ENCODE measurements at places on chromosomes 16 and 17.
A peak's percentile ranks its signal among the peaks of the same experiment; 100 is the strongest.

DNA sequence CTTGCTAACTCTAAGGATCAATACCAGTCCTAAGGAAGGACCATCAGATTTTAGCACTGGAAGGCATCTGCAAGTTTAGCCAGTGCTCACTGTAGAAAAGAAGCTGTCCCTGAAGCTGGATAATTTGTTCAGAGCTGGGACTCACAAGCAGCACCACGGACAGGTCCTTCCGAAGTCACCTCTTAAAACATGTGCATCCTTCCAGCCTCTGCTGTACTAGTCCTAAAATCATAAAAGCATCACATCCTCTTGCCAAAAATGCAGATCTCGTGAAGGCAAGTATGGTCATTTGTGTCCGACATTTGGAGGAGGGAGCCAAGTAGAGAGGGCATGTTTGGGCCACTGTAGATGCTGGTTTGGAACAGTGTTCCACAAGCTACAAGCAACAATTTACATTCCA, 506.9 kb downstream of the RBFOX1 start:
- DNase-seq: no peak

DNA sequence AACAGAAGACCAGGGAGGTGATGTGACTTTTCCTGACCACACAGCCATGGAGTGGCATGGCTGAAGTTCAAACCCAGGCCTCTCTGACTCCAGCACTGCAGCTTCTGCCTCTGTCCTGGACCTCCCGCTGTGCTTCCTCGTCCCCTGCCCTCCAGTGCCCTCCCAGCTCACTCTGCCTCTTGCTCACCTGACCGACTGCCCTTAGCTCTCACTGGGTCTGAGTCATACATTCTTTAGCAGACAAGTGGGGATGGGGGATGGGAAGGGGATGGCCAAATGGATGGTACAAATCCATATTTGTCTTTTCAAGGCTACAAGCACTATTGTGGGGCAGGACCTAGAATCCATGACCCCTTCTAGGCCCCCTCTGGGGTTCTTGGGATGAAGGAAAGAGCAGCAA, 33.0 kb downstream of the PITPNM3 start:
- DNase-seq: no peak

GRCh38 chr16:4026854-4027253, 89.4 kb downstream of the ADCY9 start:
- DNase-seq: no peak

- DNase-seq: no peak
These were observed 4.1 kb downstream of the HS3ST3B1 start for GRCh38 chr17:14304773-14305517.

- no peak for DNase-seq
These were observed 11.9 kb downstream of the MT4 start for GRCh38 chr16:56576585-56577299.

DNA sequence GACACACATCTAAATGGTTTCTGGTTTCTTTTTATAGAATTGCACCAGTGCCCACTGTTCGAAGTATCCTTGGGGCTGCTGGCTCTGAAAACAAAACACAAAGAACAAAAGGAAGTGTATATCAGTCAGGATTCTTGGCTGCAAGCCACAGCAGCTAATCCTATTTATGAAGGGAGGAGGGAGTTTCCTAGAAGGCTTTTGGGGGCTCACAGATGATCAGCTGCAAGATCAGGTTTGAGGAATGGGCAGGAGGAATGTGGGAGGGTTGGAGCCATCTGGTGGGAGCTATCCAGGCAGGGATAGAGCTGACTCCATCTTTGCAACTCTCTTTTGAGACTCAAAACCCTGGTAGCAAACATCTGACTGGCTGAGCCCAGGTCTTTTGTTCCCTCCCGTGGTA, 118.3 kb upstream of the EEF2KMT start:
- DNase-seq: no peak

GRCh38 chr17:64459284-64459747, 10.4 kb downstream of the MILR1 start:
- DNase-seq: no peak

DNA sequence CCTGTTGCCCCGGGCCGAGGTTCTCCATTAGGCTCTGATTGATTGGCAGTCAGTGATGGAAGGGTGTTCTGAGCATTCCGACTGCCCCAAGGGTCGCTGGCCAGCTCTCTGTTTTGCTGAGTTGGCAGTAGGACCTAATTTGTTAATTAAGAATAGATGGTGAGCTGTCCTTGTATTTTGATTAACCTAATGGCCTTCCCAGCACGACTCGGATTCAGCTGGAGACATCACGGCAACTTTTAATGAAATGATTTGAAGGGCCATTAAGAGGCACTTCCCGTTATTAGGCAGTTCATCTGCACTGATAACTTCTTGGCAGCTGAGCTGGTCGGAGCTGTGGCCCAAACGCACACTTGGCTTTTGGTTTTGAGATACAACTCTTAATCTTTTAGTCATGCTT, 74.2 kb downstream of the HAPSTR1 start:
- no peak for DNase-seq

DNA sequence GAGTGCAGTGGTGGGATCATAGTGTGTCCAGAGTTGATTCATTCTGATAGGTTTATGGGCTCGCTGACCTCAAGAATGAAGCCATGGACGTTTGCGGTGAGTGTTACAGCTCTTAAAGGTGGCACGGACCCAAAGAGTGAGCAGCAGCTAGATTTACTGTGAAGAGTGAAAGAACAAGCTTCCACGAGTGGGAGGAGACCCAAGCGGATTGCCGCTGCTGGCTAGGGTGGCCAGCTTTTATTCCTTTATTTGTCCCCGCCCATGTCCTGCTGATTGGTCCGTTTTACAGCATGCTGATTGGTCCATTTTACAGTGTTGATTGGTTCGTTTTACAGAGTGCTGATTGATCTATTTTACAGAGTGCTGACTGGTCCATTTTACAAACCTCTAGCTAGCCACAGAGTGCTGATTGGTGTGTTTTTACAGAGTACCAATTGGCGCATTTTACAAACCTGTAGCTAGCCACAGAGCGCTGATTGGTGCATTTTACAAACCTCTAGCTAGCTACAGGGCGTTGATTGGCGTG, 17.5 kb downstream of the CACNG4 start:
- no peak for DNase-seq

DNA sequence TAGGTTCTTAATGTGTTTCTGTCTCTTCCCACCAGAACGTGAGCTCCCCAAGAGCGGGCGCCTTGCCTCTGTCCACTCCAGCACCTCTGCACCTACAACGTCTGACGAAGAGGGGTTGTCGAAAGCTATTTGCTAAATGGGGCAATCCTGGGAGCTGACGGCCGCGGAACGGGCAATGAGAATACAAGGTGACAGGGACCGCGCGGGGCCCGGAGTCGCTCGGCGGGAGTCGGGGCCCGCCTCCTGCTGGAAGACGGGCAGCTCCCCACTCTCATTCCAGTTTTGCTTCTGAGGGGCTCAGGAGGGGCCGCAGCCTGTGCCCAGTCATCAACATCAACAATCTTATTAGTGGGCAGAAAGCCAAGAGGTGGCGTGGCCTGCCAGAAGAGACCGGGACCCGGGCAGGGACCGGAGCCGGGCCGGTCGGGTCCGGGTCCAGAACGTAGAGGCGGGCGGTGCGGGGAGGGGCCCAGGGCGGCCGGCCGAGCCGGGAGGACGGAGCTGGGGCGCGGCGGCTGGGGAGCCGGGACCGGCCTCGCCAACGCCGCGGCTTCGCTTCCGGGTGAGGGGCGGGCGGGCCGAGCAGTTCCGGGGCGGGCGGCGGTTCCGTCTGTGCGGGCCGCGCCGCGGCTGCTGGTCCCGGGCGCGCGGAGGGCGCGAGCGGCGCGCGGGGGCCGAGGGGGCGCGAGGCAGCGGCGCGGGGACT, at the start of gene MOSMO:
Gene MOSMO, plus strand, starts transcription at position 603 of the 706 bp plus-strand sequence. CDS start 191 bp downstream, outside the sequence.
- no peak for DNase-seq

GRCh38 chr16:86665319-86665675, 86.9 kb downstream of the FOXL1 start:
- DNase-seq: peak; percentile 69

- DNase-seq: no peak
These were observed 476.4 kb downstream of the HS3ST3B1 start for GRCh38 chr17:14777291-14777690.

- DNase-seq: no peak
These were observed 28.6 kb downstream of the DCAKD start for GRCh38 chr17:45022655-45023339.

GRCh38 chr16:56352351-56353053, 72.8 kb downstream of the AMFR start:
- DNase-seq: no peak

DNA sequence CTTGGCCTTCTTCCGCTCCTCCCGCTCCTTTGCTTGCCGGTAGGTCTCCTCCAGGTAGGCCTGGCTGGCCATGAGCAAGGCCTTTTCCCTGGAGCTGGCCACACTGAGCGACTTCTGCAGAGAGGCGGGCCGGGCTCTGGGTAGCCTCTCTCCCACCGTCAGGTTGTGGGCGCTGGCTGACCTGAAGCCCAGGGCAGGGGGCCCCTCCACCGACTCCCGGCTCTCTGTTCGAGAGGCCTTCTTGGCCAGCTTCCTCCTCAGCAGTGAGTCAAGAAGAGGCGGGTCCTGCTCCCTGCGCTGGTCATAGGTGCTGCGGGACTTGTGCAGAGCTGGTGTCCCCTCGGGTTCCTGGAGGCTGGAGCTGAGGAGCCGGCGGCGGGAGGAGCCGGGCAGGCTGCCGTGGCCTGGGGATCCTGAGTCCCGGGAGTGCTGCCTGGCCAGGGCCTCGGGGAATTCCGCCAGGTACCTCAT, 12.8 kb downstream of the GPR179 start:
- DNase-seq: no peak

GRCh38 chr17:41478237-41478636, 2.7 kb downstream of the KRT35 start:
- no peak for DNase-seq

DNA sequence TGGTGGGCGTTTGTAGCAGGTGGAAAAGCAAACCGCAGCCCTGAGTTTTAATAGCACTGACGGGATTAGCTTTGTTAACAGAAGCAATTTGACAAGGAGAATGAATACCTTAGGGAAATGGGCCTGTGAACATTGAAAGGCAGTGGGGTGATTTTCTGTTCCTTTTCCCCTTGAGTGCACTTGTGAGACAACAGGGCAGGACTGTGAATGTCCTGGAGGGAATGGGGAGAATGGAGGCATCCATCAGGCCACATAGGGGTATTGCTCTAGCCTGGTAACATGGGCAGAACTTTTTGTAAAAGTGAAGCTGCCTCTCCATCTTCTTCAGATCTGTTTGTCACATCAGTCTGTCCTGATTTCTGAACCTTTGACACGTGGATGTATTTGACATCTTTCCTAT, 26.2 kb downstream of the USP43 start:
- no peak for DNase-seq

- DNase-seq: no peak
These were observed 5.1 kb upstream of the PYY start for GRCh38 chr17:43958748-43959352.

GRCh38 chr17:2289878-2290478, 13.6 kb downstream of the SMG6 start:
- DNase-seq: no peak

GRCh38 chr16:89159066-89159849, 12.3 kb upstream of the CDH15 start:
- DNase-seq: no peak

DNA sequence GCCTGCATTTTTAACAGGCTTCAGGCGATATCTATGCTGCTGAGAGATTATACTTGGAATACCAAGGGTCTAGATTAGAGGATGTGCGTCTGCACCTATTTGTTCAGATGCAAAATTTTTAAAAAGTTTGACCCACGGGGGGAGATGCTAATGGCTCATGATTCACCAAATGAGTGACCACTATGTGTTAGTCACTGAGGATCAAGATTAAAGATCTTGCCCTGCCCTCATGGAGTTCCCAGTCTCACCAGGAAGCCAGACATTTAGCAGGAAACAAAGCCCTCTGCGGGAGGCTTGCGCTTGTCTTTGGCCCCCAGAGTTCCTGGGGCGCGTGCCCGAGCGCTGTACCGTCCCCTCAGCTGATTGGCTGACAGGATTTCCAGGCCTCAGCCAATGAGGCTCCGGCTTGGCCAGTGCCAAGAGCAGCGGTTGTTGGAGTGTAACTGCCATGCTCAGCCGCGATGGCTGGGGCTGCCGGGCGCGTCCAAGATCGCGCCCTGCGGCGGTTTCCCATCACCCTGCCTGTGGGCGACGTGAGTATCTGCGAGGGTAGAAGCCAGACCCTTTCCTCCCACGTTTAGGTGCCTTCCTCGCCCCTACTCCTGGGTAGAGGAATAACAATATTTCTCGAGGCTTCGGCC, 4.5 kb upstream of the DDX19B start:
- DNase-seq: no peak

- DNase-seq: no peak
These were observed 220.8 kb upstream of the MON1B start for GRCh38 chr16:76970087-76970744.

GRCh38 chr17:41520821-41521521, 2.3 kb upstream of the KRT15 start:
- no peak for DNase-seq

GRCh38 chr17:1628856-1629503, 346 bp upstream of the SLC43A2 start:
- peak; percentile 67 for DNase-seq

GRCh38 chr16:10242916-10243315, 60.7 kb upstream of the GRIN2A start:
- no peak for DNase-seq

- no peak for DNase-seq
These were observed 41.6 kb downstream of the SPAG9 start for GRCh38 chr17:51079049-51079448.

DNA sequence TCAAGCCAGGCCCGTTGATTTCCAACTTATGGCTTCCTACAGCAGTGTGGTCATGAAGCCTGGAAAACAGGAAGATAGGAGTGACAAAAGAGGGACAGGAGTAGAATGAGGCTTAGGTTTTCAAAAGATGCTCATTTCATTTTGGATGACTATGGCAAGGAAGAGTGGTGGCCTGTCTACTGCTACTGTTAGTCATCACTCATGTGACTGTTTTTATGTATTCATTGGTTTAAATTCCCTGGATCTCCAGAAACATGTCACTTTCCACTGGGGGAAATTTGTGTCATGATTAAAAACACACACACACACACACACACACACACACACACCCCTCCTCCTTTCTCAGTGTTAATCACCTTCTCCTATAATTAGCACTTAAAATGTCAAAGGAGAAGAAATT, 1.1 kb upstream of the CYLD start:
- no peak for DNase-seq

DNA sequence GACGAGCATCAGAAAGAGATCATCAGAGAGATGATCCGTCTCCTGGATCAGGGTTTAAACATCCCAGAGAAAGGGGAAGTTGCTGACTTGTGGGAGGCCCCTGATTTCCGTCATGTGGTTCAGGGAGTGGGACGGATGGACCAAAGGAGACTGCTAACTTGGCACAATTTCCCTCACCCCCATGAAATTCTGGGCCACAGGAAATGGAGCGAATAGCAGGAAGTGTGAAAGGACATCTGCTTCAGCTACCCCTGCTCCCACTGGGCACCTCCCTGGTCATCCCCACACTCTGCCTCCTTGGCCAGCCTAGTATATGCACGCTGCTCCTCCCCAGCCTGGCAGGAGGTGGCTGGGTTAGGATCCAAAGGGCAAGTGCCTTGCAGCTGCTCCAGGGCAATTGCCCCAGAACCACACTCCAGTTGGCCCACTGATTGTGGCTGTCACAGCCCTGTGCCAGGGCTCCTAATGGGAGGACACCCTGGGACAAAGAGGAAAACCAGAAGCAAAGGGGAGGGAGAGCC, 1.3 kb downstream of the ARRB2 start:
- DNase-seq: no peak

- DNase-seq: no peak
These were observed 540.3 kb downstream of the WWOX start for GRCh38 chr16:78639775-78640174.

- no peak for DNase-seq
These were observed 1.5 kb downstream of the GRIN2A start for GRCh38 chr16:10180771-10181163.
